Stomach (tissue), 19 donors: ENCODE measurements at places on chromosomes 2 and 18.

DNA sequence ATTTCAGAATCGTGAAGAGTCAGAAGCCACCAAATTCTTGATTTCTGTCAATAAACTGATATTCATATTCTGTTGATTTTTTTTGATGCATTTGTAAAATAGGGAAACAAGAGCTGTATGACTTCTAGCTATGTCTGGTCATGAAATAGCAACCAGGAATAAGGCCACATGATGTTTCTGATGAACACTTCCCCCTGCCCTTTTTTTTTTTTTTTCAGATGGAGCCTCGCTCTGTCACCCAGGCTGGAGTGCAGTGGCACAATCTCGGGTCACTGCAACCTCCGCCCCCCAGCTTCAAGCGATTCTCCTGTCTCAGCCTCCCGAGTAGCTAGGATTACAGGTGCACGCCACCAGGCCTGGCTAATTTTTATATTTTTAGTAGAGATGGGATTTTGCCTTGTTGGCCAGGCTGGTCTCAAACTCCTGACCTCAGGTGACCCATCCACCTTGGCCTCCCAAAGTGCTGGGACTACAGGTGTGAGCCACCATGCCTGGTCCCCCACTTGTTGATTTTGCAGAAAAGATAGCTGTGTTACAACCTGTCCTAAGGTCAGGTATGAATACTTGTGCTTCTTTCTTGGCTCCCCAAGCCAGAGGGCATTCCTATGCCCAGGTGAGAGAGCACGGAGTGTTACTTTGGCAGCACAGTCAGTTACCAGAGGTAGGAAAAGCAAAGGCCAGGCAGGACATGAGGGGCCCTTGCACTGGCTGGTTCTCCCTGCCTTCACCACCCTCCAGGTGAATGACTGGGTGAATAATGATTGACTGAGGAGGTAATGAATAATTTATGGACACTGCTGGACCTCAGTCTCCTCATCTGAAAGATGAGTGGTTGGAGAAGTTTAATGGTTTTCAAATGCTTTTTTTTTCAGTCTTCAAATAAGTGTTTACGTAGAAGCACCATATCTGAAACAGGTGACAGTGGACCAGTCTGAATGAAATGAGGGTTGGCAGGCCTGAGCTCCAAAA is 39.6 kb downstream of the PAX8 start:
- DNase-seq: no peak

DNA sequence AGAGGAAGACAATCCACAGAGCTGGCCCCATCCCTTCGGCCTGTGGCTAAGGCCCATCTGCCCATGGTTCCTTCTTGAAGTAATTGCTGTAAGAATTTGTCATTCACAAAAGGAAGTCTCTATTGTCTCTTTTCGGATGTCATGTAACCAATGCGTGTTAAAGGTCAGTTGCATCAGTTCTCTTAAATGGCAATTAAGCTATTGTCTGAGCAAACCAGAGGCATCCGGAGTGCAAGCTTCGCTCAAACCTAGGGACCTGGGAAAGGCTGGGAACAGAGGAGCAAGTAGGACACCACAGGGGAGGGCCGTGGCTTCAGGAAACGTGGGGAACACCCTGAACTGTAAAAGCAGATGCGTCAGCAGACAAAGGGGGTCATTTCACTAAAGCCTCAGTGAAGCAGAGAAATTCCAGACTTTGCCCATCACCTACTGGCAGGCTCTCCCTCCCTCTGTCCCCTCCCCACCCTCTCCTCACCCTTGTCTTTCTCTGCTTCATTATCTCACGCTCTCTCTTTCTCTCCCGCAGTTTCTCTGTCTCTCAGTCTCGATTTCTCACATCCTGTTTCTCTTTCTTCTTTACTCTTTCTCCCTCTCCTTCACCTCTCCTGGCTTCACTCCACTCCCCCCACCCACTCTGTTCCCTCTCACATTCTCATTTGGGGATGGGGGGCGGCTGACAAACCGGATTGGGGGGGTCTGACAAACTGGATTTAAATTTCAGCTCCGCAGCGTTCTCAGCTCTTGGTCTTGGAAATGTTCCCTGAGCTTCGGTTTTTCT is 204.6 kb upstream of the TNP1 start:
- DNase-seq: peak; percentile 37

- DNase-seq: no peak
Measured at GRCh38 chr18:34611904-34612303, 98.2 kb upstream of the DTNA start.

DNA sequence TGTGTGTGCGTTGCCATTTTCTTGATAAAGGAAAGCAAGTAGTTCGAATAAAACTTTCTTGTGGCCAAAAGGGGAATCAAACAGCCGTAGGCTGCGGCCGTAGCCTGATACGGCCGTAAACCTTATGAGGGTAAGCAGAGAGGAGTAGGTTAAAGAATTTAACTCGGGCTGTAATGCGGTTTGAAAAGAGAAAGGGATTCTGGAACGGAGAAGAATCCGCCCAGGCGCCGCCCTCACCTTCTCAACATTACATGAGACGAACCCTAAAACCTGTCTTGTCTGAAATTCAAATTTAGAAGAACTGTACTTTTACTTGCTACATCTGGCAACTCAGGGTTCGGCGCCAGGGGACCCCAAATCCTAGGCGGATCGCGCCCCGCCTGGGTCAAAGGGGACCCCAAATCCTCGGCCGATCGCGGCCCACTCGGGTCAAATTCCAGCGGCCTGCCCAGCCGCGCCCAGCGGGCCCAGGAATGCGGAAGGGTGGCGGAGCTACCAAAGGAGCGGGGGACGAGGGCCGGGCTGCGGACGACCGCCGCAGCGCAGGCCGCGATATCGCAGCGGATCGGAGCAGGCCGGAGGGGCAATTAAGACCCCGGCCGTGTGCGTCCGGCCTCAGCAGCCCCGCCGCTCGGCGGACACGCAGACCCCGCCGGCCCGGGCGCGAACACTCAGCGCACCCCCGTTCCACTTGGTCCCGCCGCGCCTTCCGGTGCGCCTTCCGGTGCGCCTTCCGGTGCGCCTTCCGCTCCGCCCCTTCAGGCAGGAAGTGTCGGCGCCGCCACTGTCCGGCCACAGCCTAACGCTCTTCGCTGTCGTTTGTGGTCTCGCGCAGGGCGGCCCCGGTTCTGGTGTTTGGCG is at the start of gene MYL12B:
Gene MYL12B (plus strand): TSS at position 761 of the 861 bp plus-strand sequence. CDS start 10,766 bp downstream, outside the sequence.
- peak; percentile 95 for DNase-seq

DNA sequence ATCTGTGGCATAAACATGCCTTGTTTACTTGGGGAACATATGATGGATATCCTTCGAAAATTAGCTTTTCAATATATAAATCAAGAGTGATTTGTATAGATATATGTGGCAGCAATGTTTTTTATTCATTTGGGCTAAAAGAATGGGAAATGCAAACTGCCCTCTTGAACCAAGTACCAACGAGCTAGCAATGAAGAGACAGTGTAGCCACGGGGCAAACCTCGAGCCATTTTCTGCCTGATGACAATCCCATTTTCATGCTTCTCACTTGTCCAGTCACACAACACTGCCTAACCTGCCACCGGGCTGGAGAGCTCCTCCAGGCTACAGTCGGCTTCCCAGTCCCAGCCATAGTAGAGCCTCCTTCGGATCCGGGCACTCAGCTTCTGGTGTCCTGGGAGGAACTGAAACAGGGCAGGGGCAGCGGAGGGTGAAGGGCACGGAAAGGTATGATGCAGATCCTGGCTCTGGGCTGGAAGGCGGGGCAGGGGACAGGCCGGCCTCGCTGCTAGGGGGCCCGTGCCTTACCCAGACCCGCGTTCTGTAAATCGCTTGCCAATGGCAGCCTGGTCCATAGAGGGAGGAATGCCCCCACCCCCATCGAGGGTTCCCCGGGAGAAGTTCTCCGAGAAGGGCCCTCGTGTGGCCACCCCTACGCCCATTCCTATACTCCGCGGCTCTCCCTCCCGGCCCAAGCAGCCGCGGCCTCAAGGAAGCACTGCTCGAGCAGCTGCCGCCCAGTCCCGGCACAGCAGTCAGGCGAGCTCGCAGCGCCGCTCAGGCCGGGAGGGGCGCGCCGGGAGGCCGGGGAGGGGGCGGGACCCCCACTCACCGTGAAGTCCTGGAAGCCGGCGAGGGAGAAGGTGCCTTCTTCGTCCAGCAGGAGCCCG is 552 bp downstream of the CNPPD1 start:
- DNase-seq: peak; percentile 58

DNA sequence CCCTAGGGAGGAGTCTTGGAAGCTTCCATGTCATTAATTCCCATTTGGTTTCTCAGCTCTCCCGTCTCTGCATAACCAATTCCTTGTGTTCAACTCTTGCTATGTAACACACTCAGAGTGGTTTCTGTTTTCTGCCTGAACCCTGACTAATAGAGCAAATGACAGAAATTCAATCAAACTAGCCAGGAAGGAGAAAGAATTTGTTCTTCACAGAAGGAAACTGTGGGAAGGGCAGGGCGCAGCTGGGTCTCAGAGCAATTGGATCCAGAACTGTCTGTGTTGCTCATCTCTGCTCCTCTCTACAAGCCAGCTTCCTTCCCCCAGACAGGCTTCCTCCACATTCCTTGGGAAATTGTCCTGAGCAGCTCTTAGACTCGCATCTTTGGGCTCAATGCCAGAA is 269.8 kb downstream of the TNS1 start:
- peak; percentile 46 for DNase-seq

GRCh38 chr2:157897106-157897971 is 21.2 kb upstream of the ACVR1 start:
- peak; percentile 10 for DNase-seq

GRCh38 chr2:154280543-154280942 is 408.8 kb downstream of the GALNT13 start:
- no peak for DNase-seq

GRCh38 chr2:32558492-32558891 is 69.4 kb upstream of the TTC27 start:
- no peak for DNase-seq

GRCh38 chr2:143312441-143312840 is 183.2 kb downstream of the ARHGAP15 start:
- DNase-seq: no peak

DNA sequence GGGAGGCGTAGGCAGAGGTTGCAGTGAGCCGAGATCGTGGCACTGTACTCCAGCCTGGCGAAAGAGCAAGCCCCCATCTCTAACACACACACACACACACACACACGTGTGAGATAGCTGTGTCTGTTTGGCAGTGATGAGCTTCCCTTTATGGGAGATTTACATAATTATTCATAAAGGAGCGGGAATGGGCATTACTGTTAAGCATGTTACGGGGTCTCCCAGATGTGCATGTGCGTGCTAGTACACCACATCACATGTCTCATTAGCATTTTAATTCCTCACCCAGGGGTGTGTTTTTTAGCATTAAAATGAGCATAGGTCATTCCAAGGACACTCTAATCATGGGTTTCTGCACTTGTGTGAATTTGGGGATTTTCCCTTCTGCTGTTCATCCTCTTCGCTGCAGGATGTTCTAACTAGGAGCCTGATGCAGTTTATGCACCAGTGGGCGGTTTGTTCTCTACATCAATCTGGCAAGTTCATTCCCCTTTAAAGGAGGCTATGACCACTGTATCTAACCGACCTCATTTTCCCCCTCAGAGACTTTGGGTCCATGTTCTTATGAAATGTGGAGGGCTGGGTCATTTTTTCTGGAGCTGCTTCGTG is 1.0 kb upstream of the FAM178B start:
- DNase-seq: no peak

- peak; percentile 18 for DNase-seq
Measured at GRCh38 chr2:190094316-190094871, 31.9 kb upstream of the MSTN start.

DNA sequence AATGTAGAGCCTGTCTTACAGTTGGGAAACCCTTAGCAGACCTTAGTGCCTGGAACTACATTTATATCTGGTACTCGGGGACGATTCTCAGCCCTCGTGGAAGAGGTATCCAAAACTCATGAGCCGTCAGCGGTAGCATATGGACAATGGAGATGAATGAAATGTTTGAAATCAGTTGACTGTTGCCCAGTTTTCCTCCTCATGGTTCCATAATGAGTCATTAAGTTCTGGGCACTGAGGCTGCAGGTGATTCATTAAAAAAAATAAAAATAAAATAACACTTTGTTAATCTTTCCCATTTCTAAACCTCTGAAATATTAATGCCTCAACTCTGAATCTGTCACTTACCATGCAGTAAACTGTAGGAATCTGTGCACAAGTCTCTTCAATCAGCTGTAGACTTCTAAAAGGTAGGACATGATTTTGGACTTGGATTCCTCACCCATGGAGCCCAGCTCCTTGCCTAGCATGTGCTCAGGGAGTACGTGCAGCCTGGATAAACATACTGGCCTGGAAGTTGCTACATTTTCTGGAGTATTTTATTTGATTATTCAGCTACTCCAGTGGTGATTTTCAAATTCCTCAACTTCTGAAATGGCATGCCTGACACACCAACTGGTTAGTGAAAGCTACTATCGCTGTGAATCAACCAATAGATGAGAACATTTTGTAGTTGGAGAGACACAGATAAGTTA is 979.2 kb downstream of the CNTNAP5 start:
- no peak for DNase-seq

DNA sequence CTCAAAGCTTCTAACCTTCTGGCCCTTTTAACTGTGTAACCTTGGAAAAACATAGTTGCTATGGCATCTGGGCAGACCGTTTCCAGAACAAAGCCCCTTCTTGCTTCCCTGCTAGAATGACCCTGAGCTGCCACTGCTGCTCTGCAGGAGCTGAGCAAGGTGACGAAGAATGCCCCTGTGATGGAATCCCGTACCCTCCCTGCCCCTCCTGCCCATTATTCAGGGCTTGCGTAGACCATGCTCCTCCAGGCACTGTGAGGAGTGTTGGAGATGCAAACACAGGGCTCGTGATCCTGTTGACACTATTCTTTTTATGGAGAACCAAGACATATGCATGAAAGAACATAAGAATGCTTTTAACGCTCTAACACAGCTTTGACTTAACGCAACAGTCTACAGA is 191.1 kb downstream of the CDH2 start:
- DNase-seq: no peak

- DNase-seq: no peak
Measured at GRCh38 chr2:107259408-107260195, 373.6 kb upstream of the ST6GAL2 start.

DNA sequence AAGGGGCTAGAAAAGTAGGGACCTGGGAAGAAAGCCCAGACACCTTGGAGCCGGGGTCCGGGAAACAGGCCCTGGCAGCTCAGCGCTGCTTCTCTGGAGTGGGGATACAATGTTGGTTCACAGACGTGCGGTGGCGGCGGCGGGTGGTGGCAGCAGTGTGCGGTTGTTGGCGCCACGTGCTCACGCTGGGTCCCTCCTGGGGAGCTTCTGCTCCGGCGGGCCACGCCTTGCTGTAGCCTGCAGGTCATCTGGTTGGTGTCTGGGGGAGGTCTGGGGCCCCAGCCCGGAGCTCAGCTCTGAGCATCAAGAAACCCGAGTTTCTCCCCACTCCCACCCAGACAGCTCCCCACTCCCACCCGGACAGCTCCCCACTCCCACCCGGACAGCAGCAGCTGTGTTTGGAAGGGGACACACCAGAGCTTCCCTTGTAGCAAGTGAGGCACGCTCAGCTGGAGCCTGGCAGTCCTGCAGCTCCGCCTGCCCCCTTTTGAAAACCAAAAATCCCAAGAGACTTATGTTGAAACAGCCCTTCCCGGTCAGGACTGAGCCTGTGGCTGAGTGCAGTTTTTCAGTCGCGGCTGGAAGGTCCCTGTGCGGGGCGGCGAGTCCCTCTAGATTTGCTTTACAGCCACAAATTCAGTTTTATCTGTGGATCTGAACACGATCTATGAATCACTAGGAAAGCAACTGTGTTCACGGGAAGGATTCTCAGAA is 46.9 kb downstream of the NFATC1 start:
- no peak for DNase-seq
